Effector CD8-positive, alpha-beta T cell (primary cell): ENCODE measurements at places on chromosomes 12 and 14.
A peak's percentile ranks its signal among the peaks of the same experiment; 100 is the strongest.

- DNase-seq, result no peak
Measured at GRCh38 chr14:69572030-69572840, 2.4 kb downstream of the CCDC177 start.

- peak; percentile 20 for DNase-seq
Measured at GRCh38 chr12:107402041-107403022, 283.3 kb upstream of the PWP1 start.

DNA sequence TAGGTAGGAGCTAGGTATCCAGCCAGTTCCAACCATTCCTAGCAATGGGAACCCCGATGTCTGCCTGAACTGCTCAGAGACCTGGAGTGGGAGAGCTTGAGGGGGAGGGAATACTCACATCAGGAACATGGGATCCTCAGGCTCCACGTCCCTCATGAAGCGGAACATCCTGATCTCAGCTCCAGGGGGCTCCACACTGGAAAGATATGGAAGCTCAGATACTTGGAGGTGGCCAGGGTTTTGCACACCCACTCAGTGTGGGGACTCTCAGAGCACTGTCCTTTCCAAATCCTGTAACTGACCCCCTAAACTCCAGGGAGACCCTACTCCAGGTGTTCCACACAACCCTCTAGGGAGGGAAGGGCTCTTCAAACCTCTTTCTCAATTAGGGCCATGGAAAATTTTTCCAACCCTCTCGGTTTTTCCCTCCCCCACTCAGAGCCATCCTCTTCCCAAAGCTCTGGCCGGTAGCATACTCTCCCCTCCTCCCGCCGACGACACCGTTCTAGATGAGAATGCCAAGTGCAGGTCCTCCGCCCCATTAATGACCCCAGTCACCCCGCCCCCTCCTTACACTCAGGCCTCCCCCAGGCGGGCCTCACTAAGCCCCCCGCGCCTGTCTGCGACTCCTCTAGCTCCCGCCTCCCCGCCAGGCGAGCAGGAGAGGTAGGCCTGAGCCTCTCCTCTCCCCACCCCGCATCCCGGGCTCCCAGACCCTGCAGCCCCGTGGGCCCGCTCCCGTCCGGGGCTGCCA lies 597 bp downstream of the MLF2 start:
- DNase-seq, result peak; percentile 44

DNA sequence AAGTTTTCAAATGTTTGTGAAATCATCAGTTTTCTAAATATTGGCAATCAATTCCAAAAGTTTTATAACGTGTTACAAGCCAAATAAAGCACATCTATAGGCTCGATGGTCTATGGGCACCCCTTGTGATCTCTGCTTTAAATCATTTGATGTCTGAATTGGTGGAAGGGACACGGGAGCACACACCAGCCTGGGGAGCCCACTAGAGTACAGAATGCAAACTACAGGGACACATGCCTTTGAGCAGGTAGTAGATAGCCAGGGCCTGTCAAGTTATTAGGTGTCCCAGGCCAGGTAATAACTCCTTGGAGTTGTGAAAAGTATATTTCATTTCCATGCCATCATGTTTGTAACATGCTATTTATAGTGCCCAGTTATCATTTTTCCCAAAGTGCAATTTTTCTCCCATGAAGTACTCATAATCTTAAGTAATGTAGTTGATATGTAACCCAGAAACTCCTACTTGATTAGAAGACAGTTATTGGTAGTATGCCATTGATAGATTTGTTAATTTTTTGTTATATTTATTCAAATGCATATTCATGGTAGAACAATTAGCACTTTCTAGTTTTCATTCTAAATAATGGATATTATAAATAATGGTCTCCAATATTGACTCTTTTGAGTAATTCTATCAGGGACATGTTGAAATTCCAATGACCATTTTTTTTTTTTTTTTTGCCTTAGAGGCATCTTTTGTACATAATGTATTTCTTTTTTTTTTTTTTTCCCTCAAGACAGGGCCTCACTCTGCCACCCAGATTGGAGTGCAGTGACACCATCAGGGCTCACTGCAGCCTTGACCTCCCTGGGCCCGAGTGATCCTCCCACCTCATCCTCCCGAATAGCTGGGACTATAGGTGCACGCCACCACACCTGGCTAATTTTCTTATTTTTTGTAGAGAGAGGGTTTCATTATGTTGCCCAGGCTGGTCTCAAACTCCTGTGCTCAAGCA lies 96.9 kb upstream of the FGD4 start:
- no peak for DNase-seq

DNA sequence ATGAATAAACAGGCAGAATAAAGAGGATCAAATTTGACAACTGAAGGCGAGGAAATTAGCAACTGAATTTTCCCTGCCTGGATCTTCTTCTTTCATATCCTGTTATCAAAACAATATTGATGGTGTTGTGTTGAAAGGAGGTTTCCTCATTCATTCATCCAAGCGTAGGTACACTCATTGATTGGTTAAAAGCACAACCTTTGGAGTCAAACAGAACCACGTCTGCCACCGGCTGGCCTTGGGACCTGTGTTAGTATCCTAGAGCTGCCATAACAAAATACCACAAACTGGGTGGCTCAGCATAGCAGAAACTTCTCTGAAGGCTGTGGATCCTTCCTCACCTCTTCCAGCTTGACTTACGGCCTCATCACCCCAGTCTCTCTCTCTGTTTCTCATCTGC lies 268.6 kb upstream of the PWP1 start:
- no peak for DNase-seq

DNA sequence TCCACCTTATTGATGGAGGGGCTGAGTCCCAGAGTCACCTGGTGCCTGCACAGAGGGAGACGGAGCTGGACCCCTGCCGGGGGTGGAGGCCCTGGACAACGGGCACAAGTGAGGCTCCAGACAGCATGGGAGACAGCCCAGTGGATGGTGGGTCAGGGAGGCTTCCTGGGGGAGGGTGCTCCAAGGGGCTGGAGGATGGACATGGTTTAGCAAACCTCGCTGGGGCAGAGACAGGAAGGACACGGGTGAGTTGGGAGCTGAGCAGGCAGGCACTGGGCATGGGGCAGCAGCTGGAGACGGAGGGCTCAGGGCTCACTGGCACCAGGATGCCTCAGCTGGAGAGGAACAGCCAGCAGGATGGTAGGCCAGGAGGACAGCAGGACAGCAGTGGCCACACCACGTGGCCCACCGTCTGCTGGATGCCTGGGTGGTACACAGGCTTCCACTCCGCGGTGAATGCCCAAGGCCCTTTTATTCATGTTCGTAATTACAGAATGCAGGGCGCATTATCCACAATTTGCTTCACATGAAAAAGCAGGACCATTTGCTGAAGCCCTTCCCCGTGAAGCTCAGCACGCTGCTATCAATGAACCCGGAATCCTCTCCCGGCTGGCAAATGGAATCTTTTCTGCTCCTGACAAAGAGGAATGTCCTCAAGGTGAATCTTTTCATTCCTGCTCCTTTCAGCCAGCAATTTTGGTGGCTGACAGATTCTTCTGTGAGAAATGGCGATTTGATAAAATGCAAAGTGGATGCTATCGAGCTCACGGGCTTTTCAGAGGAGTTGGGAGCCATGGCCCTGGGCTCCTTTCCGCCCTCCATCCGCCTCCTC lies 138.1 kb upstream of the C14orf180 start:
- no peak for DNase-seq

GRCh38 chr12:1592444-1593173 lies 1.8 kb downstream of the FBXL14 start:
- peak; percentile 13 for DNase-seq

- DNase-seq, result peak; percentile 86
Measured at GRCh38 chr12:4269279-4269991, 4.1 kb upstream of the CCND2 start.

DNA sequence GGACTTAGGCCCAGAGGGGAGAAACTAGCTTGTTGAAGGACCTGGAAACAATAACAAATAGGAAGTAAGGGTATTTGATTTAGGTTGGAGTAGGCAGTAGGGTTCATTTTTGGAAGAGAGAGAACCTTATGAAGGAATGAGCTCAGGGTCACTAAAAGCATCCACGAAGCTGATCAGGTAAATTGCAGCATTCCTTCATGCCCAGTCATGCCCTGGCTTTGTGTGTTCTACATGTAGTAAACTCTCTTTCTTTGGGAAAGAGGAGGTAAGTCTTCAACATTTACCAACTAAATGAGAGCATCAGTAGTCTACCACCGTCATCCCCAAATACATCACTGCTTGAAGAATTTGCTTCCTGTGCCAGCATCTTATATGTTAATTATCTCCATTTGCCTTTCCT lies 54.7 kb downstream of the CPSF2 start:
- DNase-seq, result no peak

- no peak for DNase-seq
Measured at GRCh38 chr14:55123101-55123500, 6.0 kb upstream of the LGALS3 start.

DNA sequence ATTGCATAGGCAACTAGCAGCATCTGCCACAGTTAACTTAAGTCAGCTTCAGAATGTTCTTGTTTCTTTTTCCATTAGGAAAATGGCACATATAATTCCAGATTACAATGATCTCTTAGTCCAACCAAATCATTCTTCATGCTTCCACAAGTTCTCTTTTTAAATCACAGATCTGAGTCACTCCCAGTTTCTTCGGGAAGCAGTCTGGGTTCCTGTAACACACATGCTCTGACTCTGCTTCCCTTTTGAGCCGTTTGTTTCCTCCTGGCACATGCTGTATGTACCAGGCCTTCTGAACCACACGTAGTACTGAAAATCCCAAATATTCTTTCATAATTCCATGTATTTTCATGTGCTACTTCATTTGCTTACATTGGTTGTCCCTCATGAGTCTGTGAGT lies 388.8 kb upstream of the PDE3A start:
- no peak for DNase-seq

GRCh38 chr12:121794534-121795033 lies 1.1 kb upstream of the RHOF start:
- peak; percentile 63 for DNase-seq

GRCh38 chr12:64083285-64084210 lies 138.5 kb downstream of the KICS2 start:
- no peak for DNase-seq

GRCh38 chr12:65606008-65606766 lies 218.1 kb upstream of the HMGA2 start:
- DNase-seq, result no peak

DNA sequence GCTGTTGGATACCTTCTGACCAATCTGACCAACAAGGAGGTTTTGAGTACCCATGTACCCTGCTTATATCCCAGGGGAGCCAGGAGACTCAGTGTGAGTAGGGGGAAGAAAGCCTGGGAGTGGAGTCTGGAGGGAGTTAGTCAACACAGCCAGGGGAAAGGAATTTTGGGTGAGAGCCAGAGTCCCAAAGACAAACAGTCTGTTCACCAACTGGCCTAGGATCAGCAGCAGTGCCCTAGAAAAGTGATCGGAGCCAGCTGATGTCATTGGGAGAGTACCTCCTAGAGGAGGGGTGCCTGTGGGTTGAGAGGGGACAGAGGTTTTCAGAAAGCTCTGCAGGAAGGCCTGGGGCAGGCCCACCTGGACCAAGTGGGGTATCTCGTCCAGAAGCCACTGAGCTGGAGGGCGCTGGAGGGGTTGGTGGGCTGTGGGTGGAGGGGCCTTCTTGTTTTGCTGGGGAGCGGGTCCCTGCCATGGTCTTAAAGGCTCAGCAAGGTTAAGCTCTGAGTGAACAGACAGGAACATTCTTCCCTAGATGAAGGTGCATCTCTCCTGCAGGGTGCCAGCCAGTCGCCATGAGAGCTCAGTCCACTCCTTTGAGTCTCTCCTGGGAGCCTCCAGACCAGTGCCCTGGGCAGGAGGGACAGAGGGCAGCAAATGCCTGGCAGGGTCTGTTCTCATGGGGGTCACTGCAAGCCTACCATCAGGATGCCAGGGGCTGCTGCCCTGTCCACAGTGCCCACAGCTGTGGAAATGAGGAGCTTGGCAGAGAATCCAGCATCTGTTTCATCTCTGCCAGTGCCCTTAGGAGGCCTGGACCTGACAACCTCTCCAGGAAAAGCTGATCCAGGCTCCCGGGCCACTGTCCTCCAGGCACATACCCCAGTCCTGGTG lies 63.6 kb downstream of the CHGA start:
- no peak for DNase-seq

DNA sequence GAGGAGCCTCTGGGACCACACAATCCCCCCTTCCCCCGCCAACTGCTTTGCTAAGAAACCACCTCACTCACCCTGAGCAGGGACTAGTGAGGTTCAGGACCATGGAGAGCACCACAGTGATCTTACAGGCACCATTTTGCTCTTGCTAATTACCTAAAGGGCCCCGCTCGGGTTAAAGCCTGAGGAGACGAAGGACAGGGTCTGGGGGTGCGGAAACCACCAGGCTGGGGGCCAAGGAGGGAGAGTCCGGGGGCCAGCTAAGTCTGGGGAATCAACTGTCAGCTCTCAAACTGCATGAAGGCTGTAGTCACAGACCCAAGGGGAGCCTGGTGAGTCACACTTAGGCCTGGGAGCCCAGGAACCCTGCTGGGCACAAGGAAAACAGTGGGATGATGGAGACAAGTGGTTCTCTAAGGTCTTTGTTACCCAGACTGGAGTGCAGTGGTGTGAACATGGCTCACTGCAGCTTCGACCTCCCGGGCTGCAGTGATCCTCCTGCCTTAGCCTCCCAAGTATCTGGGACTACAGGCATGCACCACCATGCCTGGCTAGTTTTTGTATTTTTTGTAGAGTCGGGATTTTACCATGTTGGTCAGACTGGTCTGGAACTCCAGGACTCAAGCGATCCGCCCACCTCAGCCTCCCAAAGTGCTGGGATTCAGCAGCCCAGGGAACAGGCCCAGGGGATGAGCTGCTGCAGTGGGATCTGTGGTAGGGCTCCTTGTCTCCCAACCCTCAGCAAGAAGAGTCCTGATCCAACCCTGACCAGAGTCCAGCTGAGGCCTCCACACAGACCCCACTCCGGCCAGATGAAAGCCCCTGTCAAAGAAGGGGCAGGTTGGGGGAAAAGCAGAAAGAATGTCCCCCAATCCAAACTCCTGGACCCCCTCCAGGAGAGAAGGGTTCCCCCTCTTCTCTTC lies 98.8 kb downstream of the CALM1 start:
- peak; percentile 22 for DNase-seq

DNA sequence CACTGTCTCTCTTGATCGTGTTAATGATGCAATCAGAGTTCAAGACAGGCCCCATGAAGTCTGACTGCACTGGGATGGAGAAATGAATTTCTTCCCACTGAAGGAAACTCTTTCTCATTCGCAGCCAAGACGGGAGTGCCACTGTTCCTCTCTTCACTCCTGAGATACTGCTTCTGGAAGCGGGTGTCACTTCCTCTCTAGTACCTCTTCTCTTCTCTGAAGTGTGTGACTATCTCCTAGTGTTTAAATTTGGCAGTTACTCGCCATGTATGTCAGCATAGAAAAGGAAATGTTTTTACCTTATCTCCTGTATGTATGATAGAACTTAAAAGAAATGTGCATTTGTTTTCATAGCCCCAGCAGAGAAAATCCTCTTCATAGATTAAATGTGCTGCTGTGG lies 215.2 kb downstream of the ANO6 start:
- DNase-seq, result no peak

GRCh38 chr12:2396448-2396871 lies 343.7 kb downstream of the CACNA1C start:
- no peak for DNase-seq
